H9 (cell line): ENCODE measurements at places on chromosomes 2 and 18.

DNA sequence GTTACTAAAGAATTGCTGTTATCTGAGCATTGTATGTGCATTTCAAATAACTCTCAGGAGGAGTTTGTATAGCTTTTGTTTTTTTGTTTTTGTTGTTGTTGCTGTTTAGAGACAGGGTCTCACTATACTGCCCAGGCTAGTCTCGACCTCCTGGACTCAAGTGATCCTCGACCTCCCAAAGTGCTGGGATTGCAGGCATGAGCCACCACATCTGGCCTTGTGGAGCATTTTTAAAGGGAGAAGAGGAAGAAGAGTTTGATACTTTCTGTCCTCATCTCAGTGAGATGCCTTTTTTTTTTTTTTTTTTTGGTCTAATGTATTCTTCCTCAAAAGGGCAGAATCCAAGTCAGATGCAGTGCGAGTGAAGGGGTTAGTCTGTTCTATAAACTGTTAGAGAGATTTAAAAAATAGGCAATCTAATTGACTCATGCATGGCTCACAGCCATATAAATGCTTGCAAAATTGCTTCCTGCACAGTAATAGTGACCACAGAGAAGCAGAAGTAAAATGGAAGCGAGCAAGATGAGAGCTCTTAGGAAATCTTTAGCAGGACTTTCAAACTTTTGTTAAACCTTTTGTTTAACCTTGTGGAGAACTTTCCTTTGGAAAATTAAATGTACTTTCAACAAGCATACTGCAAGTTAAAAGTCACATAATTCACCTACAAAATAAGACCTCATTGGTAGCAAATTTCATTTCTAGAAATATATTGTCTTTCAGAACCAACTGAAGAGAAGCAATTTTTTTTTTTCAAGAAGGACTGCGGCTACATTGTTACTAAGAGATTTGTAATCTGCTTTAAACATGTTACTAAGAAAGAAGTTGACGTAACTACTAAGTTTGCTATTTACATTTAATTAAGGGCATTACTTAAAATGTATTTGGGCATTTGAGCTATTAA, 52.3 kb upstream of the ROCK1 start:
- DNase-seq: no peak

DNA sequence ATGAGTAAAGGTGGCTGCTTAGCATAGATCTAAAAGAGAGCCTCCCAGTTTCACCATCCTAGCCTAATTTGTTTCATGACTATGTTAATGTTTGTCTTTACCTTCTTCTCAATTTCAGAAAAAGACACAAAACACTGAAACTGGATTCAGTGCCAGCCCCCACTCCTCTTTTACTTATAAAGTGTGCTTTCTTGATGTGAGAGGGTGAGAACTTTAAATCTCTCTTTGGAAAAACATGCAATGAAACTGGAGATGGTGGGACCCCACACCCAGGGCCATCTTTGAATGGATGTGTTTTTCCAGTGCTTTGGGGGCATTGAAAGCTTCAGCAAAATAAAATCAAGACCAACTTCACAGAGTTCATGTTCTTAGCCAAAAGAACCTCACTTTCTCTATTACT, 185.9 kb downstream of the CYRIA start:
- no peak for DNase-seq

DNA sequence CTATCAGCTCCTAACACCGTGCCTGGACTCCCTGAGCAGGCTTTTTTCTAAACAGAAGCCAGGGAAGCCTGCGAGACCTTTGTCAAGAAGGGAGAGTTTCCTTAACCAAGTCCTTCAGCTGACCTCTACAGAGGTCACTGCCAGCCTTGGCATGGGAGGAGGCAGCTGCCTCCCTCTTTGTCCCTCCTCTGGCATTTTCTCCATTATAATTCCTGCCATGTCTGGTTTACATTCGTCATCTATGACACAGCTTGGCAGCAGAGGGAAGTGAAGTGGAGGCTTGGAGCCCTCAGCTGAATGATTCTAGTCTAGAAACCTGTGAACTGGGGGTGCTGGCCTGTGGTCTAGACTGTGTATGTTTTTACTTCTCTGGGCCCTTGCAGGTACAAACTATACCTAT, 22.5 kb downstream of the LIPG start:
- no peak for DNase-seq

GRCh38 chr2:197168705-197169104, 141.9 kb downstream of the ANKRD44 start:
- DNase-seq: peak; percentile 82
